Activated T-helper 1 cell treated with Interleukin-2 at 50 U/mL for 16 hours (primary cell): ENCODE measurements at places on chromosomes 11 and 22.

DNA sequence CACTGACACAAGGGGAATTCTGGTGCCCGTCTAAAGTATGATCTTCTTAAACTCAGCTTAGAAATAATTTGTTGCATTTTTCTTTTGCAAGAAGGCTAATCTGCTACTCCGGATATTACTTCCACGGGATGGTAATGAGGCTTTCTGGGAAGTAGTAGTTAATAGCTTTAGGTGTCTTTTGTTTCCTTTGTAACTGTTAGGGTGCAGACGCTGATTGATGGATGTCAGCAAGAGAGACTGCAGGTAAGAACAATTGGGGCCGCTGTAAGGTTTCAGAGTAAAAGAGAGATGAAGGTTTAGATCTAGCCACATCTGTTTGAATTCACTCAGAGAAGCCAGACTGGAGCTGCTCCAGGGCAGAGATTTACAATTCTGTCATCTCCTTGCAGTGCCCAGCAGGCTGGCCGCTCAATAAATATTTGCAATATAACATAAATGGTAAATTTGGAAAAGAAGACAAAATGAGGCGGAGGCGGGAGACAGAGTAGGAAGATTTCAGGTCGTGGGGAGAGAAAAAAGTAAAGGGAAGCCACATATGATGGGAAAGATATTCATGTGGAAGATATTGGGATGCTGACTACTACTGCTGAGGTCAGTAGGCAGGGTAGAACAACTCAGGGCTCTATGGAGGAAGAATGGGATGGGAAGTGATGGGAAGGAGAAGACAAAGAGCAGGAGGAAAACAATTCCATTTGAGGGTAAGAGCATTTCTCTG is 320.5 kb downstream of the AASDHPPT start:
- DNase-seq = no peak

GRCh38 chr11:121059605-121060004 is 35.7 kb downstream of the TBCEL start:
- no peak for DNase-seq

GRCh38 chr11:57124505-57124904 is 57.2 kb upstream of the LRRC55 start:
- no peak for DNase-seq

DNA sequence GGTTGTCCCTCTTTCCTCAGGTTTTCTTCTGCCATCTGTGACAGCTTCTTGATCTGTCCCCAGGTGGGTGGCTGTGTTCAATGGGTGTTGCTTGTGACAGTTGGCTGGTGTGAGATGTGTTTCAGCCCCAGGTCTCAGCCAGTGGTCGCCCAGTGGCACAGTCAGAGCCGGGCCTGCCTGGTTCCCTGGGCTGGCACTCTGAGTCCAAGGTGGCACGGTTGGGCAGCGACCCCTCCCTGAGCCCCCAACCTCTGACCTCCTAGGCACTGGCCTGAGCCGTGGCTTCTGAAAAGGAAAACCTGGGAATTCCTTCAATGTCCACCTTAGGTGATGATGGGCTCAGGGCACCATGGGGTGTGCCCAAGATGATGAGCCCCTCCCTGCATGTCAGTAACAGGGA is 14.0 kb upstream of the PRODH start:
- DNase-seq = no peak
